ENCODE measurements at places on chromosomes 4 and X.

DNA sequence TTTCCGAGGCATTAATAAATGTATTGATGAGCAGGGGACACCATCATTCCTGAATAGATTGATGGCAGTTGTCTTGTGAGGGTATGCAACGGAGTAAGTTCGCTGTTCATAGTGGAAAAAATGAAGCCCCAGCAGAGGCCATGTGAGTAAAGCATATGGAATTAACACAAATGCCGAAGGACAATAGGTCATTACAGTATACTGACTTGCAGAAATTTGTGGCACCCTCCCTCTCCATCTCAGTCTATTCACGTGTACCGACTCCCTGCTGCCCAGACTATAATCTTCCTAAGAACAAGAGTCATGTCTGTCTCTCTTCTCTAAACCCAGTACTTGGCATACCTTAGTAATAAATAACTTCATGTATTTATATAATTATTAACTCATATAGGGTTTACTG, 47.1 kb upstream of the PCDH10 start:
- DNase-seq, result no peak

GRCh38 chr4:30714408-30715031, 5.6 kb upstream of the PCDH7 start:
- peak; percentile 18 for DNase-seq

- no peak for DNase-seq
These were observed 645.8 kb upstream of the ATOH1 start for GRCh38 chr4:93182722-93183121.

GRCh38 chr4:39936565-39937418, 40.9 kb downstream of the PDS5A start:
- DNase-seq, result no peak

DNA sequence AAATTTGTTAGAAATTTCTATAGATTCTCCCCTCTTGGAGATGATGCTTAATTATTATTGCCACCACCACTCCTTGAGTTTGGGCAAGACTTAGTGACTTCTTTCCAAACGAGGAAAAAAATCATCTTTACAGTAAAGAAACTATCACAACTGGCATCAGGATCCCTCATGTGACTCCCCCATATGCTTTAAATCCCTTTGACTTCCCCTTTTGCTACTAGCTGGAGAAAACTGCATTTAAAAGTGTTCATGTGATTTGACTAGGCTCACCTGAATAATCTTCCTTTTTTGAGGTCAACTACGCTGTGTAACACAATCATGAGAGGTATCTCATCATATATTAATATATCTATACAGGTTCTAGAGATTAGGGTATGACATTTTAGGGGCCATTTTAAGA, 30.3 kb upstream of the ENOX2 start:
- no peak for DNase-seq

GRCh38 chr4:71187404-71188155, 151.2 kb upstream of the SLC4A4 start:
- DNase-seq, result peak; percentile 25

DNA sequence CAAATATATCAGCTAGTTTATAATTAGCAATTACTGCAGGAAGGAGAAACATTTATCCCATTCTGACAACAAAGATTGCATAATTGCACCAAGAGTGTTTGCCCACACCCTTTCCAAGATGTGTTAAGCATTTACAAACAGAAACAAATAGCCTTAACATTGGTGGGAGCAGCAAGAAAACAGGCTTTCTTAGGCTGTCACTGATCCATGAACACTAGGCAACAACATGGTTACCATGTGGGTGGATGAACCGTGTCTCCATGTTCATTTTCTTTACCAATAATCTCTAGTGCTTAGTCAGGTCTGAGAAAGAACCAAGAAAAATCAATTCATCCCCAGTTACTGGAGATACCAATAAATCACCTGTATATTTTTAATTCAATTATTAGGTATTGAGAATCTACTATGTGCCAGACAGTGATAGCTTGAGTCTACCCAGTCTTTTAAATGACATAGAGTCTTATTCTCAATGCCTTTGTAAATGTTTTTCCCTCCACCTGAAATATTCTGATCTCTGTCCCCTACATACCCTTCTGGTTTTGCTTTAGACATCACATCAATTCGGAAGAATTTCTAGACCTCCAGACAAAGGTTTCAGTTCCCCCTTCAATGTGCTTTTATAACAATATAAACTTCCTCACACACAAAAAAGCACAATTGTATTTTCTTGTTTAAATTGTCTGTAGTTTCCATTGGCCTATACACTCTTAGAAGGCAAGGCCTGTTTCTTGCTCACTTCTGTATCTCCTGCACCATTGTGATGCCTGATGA, 286.6 kb downstream of the PPP1R2C start:
- DNase-seq, result no peak

DNA sequence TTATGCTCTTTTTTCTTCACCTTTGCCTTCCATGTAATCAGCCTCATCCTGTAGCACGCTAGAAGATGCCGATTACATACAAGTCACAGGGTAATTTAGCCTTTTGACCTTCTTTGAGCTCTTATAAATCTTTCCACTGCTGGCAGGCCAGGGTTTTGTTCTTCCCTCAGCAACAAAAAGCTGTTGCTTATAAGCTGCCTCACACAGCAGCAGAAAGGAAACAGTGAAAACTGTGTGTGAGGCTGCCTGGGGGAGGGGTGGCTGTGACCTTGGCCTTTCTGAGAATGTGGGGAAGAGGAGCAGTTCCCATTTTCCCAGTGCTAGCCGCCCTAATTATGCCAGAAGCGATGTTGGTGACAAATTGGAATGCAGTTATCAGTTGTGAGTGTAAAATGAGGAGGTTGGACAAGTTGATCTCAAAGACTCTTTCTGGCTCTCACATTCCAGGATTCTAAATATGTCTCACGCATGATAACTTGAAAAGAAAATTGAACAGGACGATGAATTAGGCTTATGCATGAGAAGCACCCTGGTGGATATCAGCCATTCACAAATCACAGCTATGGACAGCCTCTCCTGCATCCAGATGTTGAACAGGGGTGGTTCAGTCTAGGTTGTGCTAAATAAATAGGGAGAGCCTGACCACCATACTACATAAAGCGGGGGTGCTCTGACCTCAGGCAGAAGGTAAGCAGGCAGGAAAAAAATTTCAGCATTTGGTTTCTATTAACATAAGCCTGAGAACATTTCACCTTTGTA, 25.7 kb downstream of the SLITRK2 start:
- DNase-seq, result no peak

- no peak for DNase-seq
These were observed 179.4 kb upstream of the PACRGL start for GRCh38 chr4:20520901-20521300.

DNA sequence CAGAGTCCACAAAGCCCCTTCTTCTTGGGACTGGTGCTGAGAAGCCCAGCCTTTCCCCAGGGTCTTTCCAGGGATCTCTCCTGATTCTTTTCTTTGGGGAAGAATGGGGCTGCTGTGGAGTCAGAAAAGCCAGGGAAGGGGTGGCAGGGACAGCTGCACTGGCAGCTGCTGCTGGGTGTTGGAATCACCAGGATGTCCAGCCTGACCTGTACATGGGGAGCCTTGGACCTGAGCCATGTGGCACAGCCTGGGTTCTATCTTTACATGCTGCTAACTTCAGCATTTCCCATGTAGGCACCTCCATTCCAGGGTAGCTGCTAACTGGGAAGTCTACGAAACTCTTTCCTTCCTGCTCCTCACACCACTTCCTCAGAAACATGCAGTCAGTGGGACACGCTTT, 36.0 kb downstream of the MED28 start:
- DNase-seq, result no peak

DNA sequence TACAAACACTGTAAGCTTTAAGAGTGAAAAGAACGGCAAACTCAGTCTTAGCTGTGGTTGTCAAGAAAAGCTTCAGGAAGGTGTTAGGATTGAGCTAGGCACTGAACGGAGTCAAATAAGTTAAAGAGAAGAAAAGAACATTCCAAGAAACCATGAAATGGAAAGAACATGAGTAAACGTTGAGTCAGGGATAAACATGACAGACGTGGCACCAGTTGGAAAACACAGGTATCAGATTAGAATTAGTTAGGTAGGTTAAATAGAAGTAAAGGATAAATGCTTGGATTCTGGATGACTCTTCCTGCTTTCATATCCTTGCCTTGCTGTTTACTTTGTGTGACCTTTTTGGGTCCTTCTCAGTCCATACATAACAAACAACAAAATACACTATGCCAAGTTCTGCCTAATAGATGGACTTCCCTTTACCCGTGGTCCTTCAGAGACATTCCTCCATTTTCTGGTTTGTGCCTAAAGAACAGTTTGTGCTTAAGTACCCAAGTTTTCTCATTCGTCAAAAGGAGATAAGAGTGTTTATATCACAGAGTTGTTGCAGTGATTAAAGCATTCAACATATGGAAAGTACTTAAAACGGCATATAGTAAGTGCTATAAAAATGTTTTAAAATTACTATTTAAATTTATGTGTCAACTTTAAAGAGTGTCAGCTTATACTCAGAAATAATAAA, 446.9 kb downstream of the TMA16 start:
- DNase-seq, result no peak

DNA sequence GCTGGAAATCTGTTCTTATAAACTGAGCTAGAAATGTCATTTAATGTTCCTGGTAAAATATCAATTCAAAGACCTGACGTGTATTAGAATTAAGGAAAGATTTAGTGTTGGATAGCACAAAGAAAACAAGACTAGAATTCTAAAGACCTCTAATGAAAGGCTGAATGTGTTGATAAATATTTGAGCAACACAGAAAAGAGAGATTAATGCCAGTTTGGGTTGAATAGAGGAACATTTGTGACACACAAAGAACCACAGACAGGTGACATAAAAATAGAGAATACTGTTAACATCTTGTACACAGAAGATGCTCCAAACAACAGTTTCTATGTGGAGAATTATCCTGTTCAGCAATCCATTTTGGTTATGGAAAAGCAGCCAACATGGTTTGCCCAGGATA, 222.1 kb upstream of the GALNT7 start:
- DNase-seq, result no peak

DNA sequence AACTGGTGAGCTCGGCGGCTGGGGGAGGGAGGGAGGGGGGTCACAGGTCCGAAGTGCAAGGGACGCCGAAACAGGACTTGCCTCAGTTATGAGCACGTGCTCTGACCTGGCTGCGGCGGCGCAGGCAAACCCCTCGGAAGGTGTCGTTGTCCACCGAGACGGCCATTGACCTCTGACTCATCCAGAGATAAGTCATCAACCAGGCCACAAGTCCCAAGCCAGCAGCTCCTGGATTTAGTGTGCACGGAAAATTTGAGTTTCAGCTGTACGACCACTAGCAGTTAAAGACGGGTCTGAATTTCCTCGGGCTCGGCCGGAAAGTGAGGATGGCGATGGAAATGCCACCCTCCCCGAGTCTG, 674 bp downstream of the SH3D19 start:
- peak; percentile 50 for DNase-seq

DNA sequence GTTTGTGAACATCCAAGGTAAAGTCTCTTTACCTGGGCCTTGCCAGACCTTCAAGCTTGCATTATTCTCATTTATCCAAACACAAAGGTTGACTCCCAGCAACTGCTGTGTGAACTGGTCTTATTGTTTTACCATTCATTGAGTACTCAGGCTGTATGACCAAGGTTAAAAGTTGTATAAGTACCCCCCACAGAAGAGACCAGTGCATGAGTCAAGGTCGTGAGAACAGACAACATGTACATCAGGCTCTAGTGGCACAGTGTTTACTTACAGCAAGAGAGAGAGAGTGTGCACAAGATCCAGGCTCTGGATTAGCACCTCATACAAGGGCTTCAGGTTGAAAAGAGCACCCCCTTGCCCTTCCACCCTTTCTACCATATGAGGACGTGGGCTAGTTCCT, 77.4 kb upstream of the EFNB1 start:
- no peak for DNase-seq

DNA sequence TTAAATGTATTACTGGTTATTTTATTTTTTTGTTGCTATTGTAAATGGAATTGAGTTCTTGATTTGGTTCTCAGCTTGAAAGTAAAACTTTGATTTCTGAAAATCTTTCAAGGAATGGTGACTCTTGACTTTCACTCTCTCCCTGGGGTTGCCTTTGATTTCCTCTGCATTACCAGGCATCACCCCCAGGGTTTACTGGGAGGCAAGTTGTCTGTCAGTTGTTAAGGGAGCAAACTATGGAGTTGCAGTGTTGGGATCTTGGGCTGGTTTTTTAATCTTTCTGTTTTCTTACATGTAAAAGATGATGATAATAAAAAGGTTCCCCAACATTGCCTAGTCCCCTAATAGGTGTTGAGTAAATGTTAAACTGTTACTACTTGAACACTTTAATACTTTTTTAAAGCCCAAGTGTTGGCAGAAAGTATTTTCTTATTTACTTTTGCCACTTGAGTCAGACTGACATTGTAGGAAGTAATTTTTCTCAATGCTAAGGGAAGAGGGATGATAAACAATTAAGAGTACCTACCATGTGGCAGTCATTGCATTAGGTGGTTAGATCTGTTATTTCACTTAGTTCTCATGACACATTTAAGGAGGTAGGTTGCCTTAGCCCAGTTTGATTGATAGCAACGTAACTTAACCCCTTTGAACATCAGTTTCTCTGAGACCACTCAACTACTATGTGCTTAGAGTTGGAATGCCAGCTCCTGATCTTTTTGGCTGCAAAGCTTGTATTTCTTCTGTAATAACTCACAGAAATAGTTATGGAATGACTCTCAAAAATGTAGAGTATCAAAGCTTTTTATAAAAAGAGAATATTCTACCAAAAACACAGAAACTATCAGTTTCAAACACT, 67.1 kb downstream of the DCLK2 start:
- DNase-seq, result no peak

GRCh38 chr4:131430302-131430701, 1718.8 kb upstream of the PCDH10 start:
- DNase-seq, result no peak

- DNase-seq, result no peak
These were observed 311.8 kb upstream of the SMIM31 start for GRCh38 chr4:164442180-164442579.

GRCh38 chr4:89203902-89204301, 92.6 kb downstream of the TIGD2 start:
- DNase-seq, result no peak

DNA sequence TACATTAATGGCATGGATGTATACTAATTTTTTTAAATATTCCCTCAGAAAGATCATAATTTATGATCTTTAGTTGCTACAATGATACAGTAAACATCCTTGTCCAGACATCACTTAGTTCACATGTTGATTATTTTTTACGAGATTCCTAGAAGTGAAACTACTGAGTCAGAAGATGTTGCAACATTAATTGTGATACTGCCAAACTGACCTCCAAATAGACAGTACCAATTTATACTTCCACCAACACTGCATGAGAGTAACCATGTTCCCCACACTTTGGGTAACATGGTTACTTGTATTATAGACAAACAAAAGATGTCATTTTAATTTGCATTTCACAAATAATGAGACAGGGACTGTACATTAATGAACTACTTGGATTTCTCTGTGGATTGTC, 19.6 kb downstream of the RCHY1 start:
- no peak for DNase-seq

- DNase-seq, result no peak
These were observed 6.9 kb downstream of the MOB1B start for GRCh38 chr4:70908993-70909556.

DNA sequence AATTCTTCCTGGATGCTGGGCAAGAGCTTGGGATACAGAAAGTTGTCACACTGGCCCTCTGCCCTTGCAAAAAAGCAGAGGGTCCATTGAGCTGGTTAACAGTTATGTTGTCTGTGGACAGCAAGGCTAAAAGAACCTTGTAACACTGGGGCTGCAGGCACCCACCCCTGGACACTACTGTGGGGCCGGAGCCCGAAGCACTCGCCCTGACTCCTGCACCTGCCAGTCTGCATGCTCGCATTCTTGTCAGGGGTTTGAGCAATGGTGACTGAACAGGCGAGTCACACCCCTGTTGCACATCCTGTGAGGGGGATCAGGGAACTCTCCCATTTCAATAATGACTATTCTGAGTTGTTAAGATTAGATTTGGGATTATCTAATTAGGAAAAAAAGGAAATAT, 23.6 kb downstream of the ADH4 start:
- DNase-seq, result no peak
